Left lung (tissue), 14 donors: ENCODE measurements at places on chromosomes 7 and 10. TPM values are rescaled to one million over a fixed set of nuclear protein-coding genes. Genes with fewer than 3 reads are reported as not detected.

CCDC172 gene
- polyA plus RNA-seq: not detected

LIPN gene
- polyA plus RNA-seq: not detected

PRKCQ gene
- 6.5 TPM for polyA plus RNA-seq

SVOPL gene
- 1.9 TPM for polyA plus RNA-seq

PAX4 gene
- not detected for polyA plus RNA-seq

ZWINT gene
- polyA plus RNA-seq: 64.2 TPM
